ELF-1 (cell line): ENCODE measurements at places on chromosomes 5 and 9.

DNA sequence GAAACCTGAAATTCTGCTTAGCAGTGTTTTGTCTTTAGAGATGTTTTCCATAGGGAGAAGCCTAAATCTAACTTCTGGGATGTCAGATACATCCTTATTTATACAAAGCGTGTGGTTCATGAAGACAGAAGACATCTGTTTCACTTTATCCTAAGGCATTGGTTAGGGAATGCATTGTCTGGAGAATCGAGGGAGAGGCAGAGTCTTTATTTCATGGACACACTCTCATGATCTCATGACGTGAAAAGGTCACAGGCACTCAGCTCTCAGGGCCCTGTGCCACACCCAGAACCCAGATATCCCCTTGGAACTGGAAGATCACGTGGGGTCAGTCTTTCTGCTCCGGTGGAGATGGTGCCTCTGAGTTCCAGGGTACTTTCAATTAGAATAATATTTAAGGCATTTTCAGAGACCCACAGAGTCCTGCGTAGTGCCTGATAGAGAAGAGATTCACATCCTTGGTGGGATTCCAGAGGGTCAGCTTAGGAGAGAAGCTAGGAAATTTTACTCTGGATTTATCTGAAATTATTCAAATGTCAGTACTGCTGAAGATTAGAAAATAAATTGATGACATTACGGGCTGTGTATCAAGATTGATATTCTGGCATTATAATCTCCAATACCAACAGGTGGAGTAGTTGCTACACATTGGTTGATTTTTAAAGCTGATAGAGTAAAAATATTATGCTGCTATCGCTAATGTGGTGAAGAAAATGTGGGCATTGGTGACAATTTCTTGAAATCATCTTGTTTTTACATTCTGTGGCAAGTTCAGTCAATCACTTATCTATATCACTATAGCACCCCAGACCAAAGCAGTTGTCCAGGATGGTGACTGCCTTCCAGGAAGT is 378.3 kb downstream of the MTRR start:
- no peak for DNase-seq

DNA sequence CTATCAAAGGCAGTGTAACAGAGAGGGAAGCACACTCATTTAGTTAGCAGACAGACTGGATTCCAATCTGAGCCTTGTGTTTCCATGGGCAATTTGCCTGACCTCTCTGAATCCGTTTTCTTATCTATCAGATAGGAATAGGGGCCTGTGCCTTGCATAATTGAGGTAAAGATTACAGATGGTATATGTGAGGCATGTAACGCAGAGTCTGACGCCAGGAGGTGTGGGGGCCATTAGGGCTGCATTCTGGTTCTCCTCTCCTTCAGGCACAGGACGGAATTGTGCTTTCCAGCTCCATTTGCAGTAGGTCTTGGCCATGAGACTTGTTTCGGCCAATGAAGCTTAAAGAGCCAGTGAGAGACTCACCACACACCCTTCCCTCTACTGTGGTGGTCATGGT is 97.6 kb downstream of the FRMD3 start:
- no peak for DNase-seq

DNA sequence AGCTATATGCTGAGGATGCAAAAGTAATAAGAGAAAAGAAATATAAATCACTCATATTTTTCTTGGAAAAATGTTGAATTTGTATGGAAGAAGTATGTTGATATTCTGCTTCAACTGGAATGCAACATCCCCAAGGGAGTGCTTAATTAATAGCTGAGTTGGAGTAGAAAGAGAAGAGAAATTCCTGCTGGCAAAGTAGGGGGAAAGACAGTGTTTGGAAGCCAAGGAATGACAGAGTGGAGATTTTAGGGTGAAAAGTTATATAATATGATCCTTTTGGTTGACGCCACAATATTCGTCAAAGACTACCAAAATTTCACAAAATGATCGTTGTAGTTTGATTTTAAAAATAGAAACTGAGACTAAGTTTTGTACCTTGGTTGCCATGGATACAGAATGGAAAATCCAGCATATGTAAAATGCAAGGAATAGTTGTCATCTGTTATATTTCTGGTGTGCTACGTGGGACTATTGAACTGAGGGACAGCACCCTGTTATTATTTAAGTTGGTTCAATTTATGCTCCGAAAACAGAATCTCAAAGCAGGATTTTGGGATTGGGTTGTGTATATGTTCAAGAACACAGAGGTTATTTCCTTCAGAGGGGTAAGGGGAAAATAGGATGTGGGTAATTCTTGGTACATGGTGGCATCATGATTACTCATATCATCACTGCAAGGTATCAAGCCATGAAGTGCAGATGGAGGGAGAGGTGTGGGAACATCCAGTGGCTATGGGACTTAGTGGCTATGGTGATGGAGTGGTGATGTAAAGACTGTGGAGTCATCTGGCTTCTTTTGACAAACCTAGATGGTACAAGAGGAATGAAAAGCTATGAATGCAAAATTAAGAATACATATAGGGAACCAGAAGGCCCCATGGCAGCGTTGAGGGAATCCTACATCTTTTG is 61.0 kb downstream of the SUB1 start:
- DNase-seq: no peak

DNA sequence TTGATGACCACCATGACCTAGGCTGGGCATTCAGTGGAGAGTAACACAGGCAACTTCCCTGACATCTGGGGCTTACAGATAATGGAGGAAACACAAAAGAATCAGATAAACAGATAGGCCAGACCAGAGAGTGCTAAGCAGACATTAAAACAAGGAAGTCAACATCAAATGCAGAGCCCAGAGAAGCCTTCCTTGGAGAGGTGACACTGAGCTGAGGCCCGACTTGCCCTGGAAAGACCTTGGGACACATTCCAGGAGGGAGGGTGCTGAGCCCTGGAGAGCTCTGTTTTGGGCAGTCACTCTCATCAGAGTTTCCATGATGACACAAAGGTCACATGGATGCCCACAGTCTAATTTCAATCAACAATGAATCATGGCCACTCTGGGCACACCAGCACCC is 31.9 kb upstream of the C5orf58 start:
- DNase-seq: no peak
